ENCODE measurements at places on chromosomes 16 and 17.

- DNase-seq = no peak
Observed at GRCh38 chr16:27474041-27474440, 72.1 kb downstream of the IL21R start.

GRCh38 chr16:87003414-87003755 is 313.8 kb downstream of the C16orf95 start:
- DNase-seq = no peak

DNA sequence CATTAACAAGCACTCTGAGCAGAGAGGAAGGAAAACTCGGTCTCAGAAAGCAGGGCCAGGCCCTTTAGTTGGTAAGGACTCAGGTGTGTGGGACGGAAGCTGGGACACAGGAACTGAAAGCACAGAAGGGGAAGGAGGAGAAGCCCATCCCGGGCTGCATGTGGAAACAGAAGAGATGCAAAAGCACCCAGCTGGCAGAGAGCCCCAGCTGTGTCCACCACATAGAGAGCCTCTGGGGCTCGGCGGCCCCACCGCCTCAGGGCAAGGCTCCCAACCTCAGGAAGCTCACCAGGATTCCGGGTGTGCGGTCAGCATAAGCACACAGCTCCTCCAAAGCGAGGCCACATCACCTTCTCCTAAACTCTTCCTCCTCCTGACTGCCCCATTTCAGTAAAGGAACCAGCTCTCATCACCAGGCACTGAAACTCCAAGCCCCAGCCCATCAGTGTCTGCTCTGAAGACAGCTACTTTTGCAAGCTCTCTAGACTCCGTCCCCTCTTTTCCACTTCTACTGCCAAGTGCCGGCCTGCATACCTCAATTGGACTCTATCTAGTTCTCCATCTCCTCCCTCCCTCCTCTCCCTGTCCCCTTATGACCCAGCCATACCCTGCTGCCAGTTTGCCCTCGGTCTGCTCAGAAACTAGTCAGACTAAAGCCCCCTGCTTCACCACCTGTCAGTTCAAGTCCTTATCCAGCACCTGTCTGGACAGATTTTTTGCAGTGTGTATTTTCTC is 6.0 kb downstream of the ST3GAL2 start:
- peak; percentile 9 for DNase-seq

DNA sequence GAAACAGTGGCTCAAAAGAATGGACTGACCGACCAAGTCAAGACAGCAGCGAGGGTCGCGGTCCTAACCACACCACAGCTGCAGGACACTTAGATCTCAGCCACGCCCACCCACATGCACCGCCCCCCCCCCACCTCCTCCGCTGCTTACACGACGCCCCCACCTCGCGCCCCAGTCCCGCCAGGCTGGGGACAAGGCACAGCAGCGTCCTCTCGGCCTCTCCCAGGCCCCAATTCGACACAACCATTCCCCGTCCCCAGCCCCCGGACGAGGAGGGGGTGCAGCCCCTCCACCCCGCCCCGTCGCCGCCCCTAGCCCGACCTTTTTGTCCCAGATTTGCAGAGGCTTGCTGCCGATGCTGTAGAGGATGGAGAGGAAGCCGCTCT is 477 bp downstream of the CFAP20 start:
- DNase-seq = no peak

GRCh38 chr17:57987581-57988300 is at the start of gene VEZF1:
TSS of gene VEZF1 (minus strand) at chr17:57988254. CDS start at chr17:57988111, 143 bp downstream.
- peak; percentile 87 for DNase-seq

GRCh38 chr17:21017256-21017655 is 25.6 kb downstream of the USP22 start:
- DNase-seq = no peak

GRCh38 chr16:73739049-73739769 is 557.4 kb upstream of the PSMD7 start:
- no peak for DNase-seq
